ENCODE measurements at places on chromosomes 16 and 17. TPM values are rescaled to one million over a fixed set of nuclear protein-coding genes. Genes with fewer than 3 reads are reported as not detected.
A peak's percentile ranks its signal among the peaks of the same experiment; 100 is the strongest.

TOX3 gene
- 0.13 TPM for polyA plus RNA-seq

DNA sequence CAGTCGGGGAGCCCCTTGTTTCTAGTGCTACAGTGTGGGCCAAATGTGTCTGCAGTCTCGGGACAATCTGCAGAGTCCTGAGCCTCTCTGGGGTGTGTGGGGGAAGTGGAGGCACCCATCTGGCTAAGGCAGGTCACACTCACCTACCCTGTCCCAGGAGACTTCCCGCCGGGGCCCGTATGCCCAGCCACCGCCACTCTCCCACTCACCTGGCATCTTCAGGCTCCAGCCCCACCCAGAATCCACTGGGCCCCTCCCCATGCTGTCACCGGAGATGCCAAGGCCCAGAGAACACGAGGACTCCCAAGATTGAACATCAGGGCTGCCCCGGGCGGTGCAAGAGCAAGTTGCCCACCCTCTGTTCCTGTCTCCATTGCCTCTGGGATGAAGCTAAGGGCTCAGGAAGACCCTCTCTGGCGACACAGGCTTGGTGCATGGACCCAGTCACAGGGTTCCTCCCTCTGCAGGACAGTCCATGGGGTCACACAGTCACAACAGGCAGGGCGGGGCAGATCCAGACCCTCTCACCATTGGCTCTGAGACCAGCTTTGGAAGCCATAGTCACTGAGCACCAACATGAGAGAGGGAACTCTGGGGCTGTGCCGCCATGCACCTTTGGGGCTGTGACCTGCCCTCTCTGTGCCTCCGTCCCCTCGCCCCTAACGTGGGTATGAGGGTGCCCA, 38.1 kb downstream of the SREBF1 start:
- no peak for DNase-seq

PTGES3L gene
- polyA plus RNA-seq: not detected

G6PC1 gene
- polyA plus RNA-seq: not detected

ZG16B gene
- not detected for polyA plus RNA-seq

DNA sequence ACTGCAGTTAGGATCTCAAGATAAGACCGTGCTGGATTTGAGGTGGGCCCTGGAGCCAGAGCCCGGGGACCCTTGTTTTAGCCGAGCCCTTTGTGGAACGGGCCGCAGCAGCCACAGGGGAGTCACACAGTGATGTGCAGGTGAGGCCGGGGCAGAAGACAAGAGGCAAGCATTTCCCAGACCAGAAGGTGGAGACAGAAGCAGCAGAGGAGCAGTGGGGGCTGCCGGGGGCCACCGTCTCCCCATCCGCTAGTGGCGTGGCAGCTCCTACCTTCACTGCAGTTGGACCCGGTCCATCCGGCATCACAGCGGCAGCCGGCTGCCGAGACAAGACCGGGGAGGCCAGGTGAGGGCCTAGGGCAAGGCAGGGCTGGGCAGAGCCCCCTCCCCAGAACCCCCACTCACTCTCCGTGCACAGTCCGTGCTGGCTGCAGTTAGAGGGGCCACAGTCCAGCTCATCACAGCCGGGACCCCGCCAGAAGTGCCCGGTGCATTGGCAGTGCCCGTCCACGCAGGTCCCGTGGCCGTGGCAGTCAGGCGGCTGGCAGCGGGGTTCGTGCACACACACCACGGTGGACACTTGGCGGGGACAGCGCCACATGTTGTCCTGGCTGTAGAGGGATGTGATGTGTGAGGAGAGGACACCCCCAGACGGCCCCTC, 6.0 kb downstream of the NAGPA start:
- no peak for DNase-seq

DNA sequence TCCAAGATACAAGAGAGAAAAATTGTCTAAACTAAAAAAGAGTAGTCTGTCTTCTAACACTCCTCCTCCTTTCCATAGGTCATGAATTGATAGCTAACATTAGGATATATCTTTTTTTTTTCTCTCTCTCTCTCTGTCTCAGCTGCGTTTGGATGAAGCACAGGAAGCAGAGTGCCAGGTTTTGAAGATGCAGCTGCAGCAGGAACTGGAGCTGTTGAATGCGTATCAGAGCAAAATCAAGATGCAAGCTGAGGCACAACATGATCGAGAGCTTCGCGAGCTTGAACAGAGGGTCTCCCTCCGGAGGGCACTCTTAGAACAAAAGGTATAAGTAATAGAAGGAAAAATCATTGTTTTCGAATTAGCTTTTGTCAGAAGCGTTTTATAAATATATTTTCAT, 32.9 kb downstream of the ABHD15 start:
- DNase-seq: no peak

NPIPB13 gene
- polyA plus RNA-seq: 2.9 TPM

GRCh38 chr17:2150806-2151205, 95.9 kb downstream of the HIC1 start:
- DNase-seq: no peak

- no peak for DNase-seq
Measured at GRCh38 chr16:10883004-10883403, 6.0 kb downstream of the CIITA start.

SLC7A5 gene
- 6.4 TPM for polyA plus RNA-seq

DNA sequence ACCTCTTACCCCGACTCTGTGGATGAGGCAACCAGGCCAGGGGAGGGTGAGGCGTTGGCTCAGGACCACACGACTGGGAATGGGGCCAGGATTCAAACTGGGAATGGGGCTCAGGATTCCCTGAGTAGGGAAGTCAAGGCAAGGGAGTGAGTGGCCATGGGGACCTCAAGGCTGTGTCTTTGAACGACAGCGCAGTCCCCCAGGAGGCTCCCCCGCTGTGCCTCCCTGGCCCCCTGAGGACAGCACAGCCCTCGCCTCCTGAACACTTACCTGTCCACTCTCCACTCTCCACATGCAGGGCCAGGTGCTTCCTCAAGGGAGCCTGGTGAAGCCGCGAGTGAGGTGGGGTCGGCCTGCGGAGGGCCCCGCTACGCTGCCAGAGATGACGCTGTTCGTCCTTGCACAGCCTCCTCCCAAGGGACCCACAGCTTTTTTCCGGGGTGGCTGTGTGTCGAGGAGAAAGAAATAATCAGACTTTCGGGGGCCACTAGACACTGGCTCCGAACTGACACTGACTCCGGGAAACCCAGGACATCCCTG, 6.9 kb downstream of the ZNF469 start:
- DNase-seq: no peak

KRTAP4-6 gene
- polyA plus RNA-seq: 0.24 TPM

GRCh38 chr16:51434567-51435198, 283.6 kb upstream of the SALL1 start:
- no peak for DNase-seq

GRCh38 chr16:57646388-57647039, 18.1 kb downstream of the ADGRG1 start:
- DNase-seq: no peak

GRCh38 chr16:23182206-23182678, 303 bp upstream of the SCNN1G start:
- peak; percentile 67 for DNase-seq

GRCh38 chr16:122361-122760, 16.1 kb downstream of the NPRL3 start:
- DNase-seq: no peak

ZSCAN10 gene
- polyA plus RNA-seq: not detected

DNA sequence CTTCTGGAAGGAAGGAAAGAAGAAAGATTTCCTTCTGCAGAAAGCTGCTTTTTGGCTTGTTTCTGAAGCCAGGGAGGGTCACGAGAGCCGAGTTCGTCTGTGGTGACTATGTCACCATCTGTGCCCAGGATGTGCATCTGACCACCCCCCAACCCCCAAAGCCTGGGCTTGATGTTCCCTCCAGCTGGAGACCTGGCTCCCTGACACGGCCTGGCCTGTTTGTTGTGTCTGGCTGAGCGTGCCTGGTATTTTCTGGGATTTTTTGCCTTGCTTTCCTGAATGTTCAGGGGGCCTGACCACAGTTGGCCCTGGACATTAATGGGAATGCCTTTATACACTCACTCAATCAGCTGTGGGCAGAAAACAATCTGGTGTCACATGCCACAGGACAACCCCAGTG, 38.9 kb downstream of the LGALS9 start:
- no peak for DNase-seq

DNAH17 gene
- not detected for polyA plus RNA-seq

GRCh38 chr16:48350736-48351135, 34.5 kb downstream of the SIAH1 start:
- DNase-seq: no peak

CDK3 gene
- polyA plus RNA-seq: 1.0 TPM

- DNase-seq: peak; percentile 25
Measured at GRCh38 chr17:3039736-3040135, 23.7 kb downstream of the OR1D5 start.

DNA sequence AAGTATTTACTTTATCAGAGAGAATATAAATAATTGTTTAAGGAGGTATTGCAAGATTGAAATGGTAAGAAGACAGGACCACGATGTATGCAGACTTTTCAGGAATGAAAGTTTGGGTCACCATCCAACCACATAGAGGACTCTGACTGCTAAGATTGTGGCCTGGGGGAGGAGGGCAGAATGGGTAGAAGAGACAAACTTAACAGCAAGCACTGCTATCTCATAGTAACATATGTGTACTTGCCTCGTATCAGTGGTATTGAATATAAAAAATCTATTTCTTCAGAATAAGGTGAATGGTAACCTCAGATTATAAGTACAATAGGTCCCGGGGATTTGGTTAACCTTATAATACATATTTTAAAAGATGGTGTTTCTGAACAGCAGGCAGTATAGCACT, 5.8 kb downstream of the KRT10 start:
- DNase-seq: no peak

- no peak for DNase-seq
Measured at GRCh38 chr17:37744961-37745800, at the start of gene HNF1B. HNF1B (minus strand) TSS chr17:37745059; CDS start chr17:37744884, 175 bp downstream.

DNA sequence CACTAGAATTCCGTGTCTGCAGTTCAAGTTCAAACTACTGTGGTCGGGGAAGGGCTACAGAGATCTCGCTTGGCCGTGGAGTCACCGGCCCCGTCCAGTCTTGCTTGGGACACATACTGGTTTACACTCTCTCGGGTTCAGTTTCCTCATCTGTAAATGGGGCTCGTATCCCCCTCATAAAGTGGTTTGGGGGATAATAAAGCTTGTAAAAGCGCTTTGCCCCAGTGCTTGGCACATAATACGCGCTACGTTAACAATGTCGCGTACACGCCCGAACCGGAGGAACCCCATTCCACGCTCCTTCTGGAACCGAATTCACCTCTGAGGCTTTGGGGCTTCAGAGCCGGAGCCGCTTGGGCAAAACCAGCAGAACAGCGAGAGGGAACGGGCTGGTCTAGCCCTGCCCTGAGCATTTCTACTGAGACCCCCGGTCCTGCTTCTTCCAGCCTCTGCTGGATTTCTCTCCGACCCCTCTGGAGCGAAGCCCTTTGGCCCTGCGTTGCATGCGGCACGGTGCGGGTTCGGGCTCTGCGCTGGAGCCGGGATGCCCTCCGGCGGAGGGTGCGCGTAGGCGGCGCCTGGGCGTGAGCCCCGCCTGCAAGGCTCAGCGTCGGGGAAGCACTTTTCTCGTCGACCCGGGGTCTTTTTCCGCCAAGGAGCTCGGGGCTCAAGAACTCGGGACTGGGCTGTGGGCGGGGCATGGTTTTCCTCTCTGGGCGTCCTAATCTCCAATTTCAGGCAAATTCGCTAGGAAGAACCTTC, 26.1 kb upstream of the HOXB13 start:
- DNase-seq: no peak

CMTM4 gene
- polyA plus RNA-seq: 0.21 TPM

DNA sequence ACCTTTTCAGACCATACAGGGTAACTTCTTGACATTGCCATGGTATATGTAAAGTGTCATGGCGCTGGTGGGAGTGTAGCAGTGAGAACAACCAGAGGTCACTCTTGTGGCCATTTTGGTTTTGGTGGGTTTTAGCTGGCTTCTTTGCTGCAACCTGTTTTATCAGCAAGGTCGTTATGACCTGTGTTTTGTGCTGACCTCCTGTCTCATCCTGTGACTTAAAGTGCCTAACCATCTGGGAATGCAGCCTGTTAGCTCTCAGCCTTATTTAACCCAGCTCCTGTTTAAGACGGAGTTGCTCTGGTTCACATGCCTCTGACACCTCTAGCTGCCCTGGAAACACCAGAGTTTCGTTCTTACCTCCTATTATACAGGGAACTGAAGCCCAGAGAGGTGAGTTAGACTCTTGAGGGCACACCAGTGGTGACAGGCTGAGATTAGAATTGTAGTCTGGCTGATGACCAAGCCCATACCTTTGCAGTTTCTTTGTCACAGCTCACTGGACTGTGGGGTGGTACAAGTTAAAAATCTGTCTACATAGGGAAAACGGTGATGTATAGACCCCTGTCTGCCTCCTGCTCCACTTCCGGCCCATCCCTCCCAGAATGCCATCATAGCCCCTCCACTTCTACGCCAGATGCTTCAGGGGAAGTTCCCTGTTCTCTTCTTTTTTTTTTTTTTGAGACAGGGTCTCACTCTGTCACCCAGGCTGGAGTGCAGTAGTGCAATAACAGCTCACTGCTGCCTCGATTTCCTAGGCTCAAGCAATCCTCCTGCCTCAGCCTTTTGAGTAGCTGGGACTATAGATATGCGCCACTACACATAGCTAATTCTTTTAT, 21.0 kb downstream of the KSR1 start:
- no peak for DNase-seq

RRAD gene
- not detected for polyA plus RNA-seq

INCA1 gene
- 0.26 TPM for polyA plus RNA-seq

TM4SF5 gene
- not detected for polyA plus RNA-seq

- peak; percentile 19 for DNase-seq
Measured at GRCh38 chr17:28335959-28336871, 654 bp downstream of the TNFAIP1 start.

RAMP2 gene
- polyA plus RNA-seq: not detected

MT1G gene
- polyA plus RNA-seq: not detected

GRCh38 chr17:61728297-61728836, 135.0 kb downstream of the BRIP1 start:
- DNase-seq: no peak

DNA sequence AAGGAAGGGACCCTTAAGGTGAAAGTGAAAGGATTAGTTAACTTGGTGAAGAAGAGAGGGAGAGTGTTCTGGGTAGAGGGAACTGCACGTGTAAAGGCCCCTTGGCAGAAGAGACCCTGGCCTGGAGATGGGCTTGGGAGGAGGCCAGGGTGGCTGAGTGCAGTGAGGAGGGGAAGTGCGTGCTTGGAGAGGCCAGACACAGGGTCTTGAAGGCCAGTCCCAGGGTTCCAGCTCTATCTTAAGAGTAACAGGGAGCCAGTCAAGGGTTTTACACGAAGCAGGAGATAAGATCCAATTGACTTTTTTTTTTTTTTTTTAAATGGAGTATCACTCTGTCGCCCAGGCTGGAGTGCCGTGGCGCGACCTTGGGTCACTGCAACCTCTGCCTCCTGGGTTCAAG, 15.2 kb upstream of the DOK4 start:
- no peak for DNase-seq

- DNase-seq: no peak
Measured at GRCh38 chr16:61581417-61582046, 454.7 kb downstream of the CDH8 start.

SLC6A2 gene
- not detected for polyA plus RNA-seq

- DNase-seq: no peak
Measured at GRCh38 chr16:76237471-76237870, 39.7 kb upstream of the CNTNAP4 start.

- DNase-seq: no peak
Measured at GRCh38 chr17:43003542-43004172, 2.9 kb upstream of the IFI35 start.

CCL7 gene
- not detected for polyA plus RNA-seq
